Kidney glomerular epithelial cell (primary cell): ENCODE measurements at places on chromosomes 11 and 22.

DNA sequence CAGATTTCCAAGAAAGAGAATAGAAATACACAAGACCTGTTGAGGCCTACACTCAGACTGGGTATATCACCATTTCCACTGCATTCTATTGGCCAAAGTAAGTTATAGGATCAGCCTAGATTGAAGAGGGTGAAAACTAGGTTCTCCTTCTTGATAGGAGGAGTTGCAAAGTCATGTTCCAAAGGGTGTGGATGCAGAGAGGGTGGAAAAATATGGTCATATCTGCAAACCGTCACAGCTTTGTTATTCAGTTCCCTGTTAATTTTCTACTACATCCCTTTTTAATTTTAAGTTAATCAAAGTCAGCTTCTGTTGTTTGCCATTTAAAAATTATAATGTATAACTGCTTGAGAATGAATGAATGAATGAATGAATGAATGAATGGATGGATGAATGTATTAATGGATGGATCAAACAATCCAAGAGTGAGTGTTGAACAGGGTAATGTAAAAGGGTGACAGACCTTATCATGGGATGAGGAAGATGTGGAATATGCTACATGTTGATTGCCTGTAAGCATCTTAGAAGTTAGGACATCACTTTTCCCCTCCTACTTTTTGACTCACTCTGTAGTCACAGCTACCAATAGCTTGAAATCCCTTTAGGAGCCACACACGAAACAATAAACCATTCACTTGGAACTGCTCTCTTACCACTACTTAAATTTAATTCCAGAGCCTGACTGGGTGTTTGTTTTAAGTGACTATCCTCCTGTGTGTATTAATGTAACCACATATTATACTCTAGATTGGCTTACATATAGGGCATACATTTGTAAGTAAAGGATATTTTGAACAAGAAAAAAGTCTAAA, 121.5 kb downstream of the CCDC34 start:
- peak; percentile 78 for DNase-seq

- DNase-seq = no peak
These were observed 670 bp downstream of the RASD2 start for GRCh38 chr22:35541254-35541748.

- DNase-seq = no peak
These were observed 921 bp upstream of the BCL2L13 start for GRCh38 chr22:17637490-17638181.

DNA sequence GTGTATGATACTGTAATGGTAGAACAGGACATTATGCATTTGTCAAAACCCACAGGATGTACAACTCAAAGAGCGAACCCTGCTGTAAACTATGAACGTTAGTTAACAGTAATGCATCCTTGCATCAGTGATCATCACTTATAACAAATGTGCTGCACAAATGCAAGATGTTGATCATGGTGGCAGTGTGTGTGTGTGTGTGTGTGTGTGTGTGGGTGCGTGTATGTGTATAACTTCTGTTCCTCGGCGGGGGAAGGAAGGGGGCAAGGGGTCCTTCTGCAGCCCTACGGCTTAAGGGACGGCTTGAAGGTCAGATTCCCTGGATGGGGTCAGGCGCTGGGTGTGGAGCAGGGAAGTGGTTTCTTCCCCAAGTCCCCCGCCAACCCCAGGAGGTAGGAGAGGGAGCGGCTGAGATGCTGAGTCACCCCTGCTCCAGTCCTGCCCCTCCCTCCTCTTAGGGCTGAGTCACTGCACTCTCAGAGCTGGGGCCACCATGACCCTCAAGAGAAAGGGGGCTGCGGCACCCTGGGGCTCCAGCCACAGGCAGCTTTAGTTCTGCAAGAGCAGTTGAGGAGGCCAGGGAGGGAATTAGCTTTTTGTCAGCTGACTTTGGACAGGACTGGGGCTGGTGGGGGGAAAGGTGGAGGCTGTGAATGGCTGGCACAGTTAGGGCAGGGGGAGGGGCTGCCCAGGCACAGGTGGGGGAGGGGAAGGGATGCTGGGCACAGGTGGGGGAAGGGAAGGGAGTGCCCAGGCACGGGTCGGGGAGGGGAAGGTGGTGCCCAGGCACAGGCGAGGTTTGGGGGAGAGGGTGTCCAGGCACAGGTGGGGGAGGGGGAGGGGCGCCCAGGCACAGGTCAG, 8.8 kb upstream of the CTSD start:
- peak; percentile 88 for DNase-seq

- no peak for DNase-seq
These were observed 67.5 kb downstream of the MED15 start for GRCh38 chr22:20574920-20575353.

DNA sequence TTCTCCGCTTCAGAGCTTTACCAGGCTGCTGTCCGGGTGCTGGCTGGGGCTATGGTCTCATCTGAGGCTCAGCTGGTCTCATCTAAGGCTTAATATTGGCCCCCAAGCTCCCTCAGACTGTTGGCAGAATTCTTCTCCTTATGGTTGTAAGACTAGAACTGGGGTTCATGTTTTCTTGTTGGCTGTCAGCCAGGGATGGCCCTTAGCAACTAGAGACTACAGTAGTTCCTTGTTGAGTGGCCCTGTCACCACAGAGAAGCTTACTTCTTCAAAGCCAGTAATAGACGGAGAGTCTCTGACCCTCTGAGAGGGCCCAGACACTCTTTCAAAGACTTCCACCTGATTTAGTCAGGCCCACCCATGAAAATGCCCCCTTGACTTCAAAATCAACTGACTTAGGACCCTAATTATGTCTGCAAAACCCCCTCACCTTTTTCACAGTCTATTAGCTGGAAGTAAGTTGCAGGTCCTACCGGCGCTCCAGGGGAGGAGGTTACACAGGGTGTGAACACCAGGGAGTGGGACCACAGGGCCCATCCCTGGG, 24.2 kb upstream of the TREH start:
- no peak for DNase-seq

DNA sequence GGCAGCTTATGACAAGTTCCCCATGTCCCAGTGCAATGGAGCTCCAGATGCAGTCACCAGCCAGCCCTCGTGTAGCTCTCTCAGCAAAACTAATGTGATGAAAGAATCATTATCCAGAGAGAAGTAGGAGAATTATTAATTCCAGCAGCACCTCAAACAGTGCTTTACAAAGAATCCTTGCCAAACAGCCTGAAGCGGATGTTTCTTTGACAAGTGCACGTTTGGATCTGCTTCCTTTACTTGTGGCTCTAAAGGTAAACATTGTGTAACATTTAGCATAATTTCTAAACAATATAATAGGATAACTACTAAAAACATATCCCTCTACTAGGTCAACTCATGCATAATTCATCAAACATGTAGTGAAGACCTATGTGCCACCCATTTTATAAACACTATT, 197.0 kb downstream of the FAM181B start:
- DNase-seq = no peak

DNA sequence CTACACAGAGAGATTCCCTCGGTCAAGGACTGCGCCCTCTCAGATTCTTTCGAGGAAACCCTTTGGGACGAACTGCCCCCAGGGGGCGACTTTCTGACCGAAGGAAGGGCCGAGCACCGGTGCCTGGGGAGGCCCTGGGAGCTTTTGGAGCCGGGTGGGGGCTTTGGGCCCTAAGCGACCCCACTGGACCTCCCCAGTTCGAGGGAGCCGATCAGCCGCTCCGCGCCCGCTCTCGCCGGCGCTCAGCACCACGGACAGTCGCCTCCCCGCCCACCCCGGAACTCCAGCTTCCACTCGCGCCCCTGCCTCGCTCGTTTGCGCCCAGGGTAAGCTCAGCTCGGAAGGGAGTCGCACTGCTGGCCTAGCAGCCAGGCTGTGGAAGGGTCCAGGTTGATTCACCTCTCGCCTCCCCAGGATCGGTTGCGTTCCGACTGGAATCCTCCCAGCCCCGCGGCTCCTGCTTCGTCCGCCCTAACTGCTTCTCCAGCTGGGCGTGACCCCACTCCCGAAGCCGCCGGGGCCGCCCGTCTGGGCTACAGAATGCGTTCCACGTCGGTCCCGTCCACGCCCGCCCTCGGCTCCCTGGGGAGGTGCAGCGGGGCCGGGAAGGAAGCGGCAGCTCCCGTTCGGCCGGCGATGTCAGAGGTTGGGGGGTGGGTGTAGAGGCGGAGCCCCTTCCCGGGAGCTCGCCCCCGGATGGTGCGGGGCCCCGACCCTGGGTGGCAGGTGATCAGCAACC, 428 bp downstream of the SCN3B start:
- DNase-seq = peak; percentile 54

DNA sequence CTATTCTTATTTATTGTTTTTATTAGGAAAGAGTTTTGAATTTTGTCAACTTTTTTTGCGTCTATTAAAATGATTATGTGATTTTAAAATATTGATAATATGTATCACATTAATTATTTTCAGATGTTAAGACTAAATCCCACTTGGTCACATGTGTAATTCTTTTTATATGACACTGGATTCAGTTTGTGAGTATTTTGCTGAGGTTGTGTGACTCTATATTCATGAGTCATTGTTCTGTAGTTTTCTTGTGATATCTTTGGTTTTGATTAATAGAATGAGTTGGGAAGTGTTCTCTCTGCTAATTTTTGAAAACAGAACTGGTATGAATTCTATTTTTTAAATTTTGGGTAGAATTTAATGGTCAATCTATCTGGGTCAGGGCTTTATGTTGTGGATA, 317.9 kb downstream of the ETS1 start:
- DNase-seq = no peak

DNA sequence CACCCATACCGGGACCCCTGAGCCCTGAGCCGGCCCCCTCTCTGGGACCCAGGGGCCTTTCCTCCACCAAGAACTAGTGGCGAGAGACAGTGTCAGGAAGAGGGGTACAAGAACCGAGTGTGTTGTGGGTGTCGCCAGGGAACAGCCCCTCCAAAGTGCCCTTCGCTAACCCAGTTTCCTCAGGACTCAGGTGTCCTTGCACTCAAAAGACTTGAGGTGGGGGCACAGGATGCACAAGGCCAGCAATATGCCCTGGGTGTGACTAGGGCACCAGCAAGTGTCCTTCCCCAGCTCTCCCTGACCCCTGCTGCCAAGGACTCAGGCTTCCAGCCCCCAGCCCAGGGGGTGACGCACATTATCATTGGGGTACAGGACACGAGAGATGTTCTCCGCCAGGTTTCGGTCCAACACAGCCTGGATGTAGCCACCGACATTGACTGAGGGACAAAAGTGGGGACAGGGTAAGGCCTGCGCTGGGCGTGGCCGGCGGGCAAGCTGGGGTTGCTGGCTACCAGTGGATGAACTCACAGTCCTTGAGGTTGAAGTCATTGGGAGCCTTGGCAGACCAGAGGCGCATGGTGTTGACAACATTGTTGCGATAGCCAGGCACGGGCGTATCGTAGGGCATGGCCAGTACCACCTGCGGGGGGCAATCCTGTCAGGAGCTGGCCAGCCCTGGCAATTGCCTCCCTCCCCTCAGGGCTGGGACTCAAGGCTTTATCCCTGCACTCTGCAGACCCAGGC, 4.7 kb downstream of the PYGM start:
- DNase-seq = no peak

DNA sequence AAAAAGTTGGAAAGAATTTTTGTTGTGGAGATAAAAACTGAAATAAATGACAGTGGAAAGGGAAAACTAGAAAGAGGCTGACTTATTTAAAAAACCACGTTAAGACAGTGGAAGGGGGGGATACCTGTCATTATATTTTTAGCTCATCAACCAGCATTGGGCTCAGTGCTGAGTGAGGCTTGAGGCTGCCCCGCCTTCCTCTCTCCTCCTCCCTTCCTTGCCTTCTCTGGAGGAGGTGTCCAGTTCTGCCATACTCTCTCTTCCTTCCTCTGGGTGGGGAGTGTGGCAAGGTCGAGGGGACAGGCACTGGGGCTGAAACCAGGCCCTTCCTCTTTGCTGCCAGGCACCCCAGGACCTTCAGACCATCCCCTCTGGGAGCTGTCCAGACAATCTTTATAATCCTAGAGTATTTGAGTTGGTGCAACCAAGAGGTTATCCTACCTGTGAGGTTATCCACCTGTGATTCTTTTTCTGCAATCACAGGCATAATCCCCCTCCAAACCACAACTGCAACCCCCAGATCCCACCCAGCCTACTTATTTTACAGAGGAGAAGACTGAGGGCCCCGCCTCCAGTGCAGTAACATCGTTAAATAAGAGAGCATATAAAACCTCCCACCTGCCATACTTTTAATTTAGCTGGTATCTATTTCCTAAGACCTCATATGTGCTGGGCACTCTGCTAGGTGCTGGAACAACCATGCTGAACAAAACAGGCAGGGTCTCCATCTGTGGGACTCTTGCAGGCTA, 578.5 kb downstream of the BUD13 start:
- no peak for DNase-seq

- DNase-seq = no peak
These were observed 68.4 kb downstream of the CCDC34 start for GRCh38 chr11:27294654-27295053.

GRCh38 chr11:16873289-16873688, 134.8 kb downstream of the C11orf58 start:
- no peak for DNase-seq

GRCh38 chr22:17938484-17938924, 85.9 kb downstream of the MICAL3 start:
- DNase-seq = no peak

- DNase-seq = no peak
These were observed 62.2 kb downstream of the MICAL2 start for GRCh38 chr11:12172493-12173013.

DNA sequence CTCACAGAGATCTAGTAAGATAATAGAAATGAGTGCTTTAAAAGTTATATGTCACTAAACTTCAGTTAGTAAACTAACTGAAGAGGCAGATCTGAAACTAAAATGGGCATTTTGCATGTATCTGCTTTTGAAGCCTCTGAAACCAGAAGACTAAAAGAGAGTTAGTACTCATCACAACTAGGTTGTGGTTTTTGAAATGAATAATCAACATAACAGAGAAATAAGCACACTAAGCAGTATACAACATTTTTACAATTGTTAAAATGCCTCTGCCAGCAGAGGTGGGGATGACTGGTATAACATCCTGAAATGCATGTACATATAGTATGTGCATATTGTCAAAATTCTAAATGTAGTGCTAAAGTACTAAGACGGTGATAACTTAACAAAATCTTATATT, 564.5 kb downstream of the DLG2 start:
- no peak for DNase-seq

DNA sequence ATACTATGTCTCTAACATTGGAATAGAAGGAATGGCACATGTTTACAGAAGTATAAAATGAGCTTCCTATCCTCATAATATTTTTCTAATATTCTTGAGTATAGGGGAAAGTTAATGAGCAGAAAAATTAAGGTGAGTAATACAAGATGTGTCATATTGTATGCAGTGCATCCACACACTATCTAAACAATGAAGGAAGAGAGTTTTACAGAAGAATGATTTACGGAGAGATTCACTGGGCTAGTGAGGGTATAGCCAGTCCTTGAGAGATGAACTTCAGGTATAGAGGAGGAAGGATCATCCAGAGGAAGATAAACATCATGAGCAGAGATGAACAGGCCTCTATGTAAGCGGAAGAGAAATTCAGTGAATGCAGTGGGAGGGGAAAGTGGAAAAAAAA, 569.0 kb downstream of the CNTN5 start:
- peak; percentile 45 for DNase-seq

GRCh38 chr22:22380098-22381030, 128.2 kb downstream of the ZNF280B start:
- no peak for DNase-seq

GRCh38 chr22:37176464-37177061, 11.5 kb downstream of the C1QTNF6 start:
- no peak for DNase-seq

- DNase-seq = no peak
These were observed 630 bp downstream of the CASP4 start for GRCh38 chr11:104967534-104968354.
